ENCODE measurements at places on chromosomes 12 and 14. TPM values are rescaled to one million over a fixed set of nuclear protein-coding genes. Genes with fewer than 3 reads are reported as not detected.

The SRRM4 gene
- not detected for total RNA-seq

The SLC22A17 gene
- 54.9 TPM for total RNA-seq

The WNT5B gene
- total RNA-seq, result 39.5 TPM

The FLVCR2 gene
- total RNA-seq, result 0.59 TPM

The C12orf43 gene
- 14.6 TPM for total RNA-seq

The PROX2 gene
- not detected for total RNA-seq

The EPYC gene
- total RNA-seq, result not detected

The SLC8A3 gene
- 0.89 TPM for total RNA-seq

The TAS2R50 gene
- total RNA-seq, result 8.6 TPM

The SLC25A47 gene
- not detected for total RNA-seq

The SPTB gene
- 0.05 TPM for total RNA-seq

The ALG10B gene
- total RNA-seq, result 2.1 TPM

The SDR9C7 gene
- not detected for total RNA-seq

The IGF1 gene
- under 0.01 TPM for total RNA-seq

The CCDC177 gene
- total RNA-seq, result not detected

The TC2N gene
- 0.18 TPM for total RNA-seq

The CCDC38 gene
- not detected for total RNA-seq

The OR6C2 gene
- not detected for total RNA-seq

The CELA1 gene
- total RNA-seq, result not detected

The RHOJ gene
- 4.2 TPM for total RNA-seq

The ENDOU gene
- 0.14 TPM for total RNA-seq

The CPNE6 gene
- total RNA-seq, result not detected

The NAA30 gene
- total RNA-seq, result 21.4 TPM

The FAR2 gene
- 0.89 TPM for total RNA-seq

The PLEKHD1 gene
- not detected for total RNA-seq

The DHRS2 gene
- total RNA-seq, result 1.3 TPM

The REP15 gene
- 5.0 TPM for total RNA-seq

The KRT78 gene
- not detected for total RNA-seq

The KCNJ8 gene
- total RNA-seq, result 1.8 TPM

The BIN2 gene
- total RNA-seq, result not detected

Measured in smooth muscle cell of the umbilical artery (primary cell).